Cortex of kidney (tissue), 1 donor: ENCODE measurements at places on chromosomes 16 and 17.

DNA sequence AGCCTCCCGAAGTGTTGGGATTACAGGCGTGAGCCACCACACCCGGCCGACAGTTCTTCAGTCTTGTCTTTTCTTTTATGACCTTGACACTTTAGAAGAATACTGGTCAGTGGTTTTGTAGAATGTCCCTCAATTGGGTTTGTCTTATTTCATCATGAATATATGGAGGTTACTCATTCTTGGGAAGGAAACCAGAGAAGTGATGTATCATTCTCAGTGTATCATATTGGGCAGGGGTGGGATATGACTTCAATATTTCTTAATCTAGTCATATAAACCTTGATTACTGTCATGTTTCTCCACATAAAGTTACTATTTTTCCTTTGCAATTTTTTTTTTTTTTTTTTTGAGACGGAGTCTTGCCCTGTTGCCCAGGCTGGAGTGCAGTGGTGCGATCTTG lies 36.9 kb downstream of the SNTB2 start:
- DNase-seq, result no peak

- DNase-seq, result no peak
Measured at GRCh38 chr17:76888661-76889060, 20.5 kb downstream of the MGAT5B start.

GRCh38 chr17:63998721-63999679 lies 849 bp downstream of the PRR29 start:
- no peak for DNase-seq

GRCh38 chr16:69838489-69838888 lies 76.4 kb downstream of the WWP2 start:
- DNase-seq, result no peak

- DNase-seq, result no peak
Measured at GRCh38 chr16:88456356-88457292, 3.5 kb downstream of the ZFPM1 start.

GRCh38 chr17:81647640-81648012 lies 8.7 kb downstream of the PDE6G start:
- no peak for DNase-seq

- DNase-seq, result no peak
Measured at GRCh38 chr16:80407265-80407987, 133.4 kb upstream of the DYNLRB2 start.

DNA sequence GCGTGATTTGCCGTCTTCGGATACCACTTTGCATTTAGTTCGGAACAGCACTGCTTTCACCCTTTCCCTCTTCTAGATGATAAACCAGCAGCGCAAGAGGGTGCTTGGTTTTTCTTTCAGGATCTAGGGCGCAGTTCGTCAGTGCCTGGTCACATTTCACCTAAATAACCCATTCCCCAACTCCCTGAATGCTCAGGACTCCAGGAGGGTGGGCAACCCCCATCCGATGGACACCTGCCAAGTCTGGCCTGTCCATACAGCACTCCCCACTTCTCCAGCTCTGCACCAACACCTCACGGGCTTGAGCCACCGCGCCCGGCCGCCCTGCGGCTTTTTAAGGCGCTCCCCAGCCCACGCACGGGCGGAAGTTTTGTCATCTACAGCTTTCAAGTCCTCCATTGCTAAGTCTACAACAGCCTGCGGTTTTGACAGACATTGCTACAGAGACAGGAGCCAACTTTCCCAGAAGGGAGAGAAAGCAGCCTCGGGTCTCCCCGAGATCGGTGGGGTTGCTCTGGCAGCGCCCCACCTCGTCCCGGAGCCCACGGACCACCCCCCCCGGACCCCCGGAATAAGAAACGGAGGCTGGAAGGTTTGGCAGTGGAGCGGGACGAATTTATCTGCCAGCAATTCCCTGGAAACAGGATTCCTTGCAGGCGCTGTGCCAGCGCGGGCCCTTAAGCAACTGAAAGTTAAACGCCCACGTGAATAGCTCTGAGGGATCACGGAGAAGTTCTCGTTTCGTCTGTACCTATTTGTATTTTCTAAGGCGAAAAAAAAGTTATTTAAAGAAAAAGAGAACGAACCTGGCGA lies 38.6 kb upstream of the SLFN13 start:
- DNase-seq, result no peak

DNA sequence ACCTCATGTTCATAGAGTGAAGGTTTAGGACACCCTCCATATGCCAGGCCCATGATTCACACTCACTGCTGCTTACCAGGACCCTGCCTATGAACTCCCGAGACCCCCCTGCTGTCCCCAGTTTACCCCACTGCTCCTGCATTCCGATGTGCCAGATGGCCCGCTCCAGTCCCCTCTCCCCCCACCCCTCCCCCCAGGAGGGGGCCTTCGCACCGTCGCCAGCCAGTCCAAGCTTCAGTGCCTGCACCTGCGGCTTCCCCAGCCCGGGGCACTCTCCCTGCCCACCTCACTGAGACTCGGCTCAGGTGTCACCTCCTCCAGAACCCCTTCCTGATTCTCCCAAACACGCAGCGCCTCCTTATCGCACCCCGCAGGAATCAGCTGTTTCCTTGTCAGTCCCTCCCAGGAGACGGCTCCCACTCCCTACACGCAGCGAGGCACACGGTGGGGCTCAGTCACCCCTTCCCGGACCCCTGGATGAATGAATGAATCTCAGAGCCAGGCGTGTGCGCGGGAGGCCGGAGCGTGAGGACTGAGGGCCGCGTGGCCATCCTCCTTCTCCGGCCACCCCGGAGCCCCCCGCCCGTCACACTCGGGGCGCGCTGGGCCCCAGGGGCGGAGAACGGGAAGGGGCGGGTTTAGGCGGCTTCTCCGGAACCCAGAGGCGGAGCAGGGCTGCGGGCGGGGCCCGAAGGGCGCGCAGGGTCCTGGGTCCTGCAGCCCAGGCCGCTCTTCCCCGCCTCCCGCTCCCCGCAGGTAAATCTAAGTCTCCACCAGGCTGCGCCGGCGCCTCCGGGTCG lies 1.6 kb downstream of the MYO1C start:
- DNase-seq, result no peak

- DNase-seq, result no peak
Measured at GRCh38 chr16:3068487-3068886, 3.0 kb downstream of the IL32 start.

DNA sequence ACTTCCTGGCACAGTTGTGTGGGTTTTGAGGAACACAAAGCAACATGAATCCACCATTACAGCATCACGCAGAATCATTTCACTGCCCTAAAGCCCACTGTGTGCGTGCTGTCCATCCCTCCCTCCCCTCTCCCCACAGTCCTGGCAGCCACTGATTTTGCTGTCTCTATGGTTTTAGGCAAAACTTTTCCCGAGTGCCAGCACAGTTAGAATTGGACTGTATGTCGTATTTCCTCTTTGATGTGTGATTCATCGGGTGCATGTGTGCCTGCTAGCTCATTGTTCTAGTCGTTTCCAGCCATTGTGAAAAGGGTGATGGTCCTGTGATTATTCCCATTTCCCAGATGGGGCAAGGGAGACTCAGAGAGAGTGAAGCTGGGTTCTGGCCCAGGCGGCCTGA lies 12.7 kb downstream of the KLHL36 start:
- DNase-seq, result no peak

DNA sequence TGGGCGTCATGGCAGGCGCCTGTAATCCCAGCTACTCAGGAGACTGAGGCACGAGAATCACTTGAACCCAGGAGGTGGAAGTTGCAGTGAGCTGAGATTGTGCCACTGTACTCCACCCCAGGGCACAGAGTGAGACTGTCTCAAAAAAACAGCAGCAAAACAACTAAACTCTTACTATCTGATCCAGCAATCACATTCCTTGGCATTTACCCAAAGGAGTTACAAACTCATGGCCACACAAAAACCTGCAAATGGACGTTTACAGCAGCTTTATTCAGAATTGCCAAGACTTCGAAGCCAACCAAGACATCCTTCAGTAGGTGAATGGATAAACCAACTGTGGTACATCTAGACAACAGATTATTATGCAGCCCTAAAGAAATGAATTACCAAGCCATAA lies 4.0 kb downstream of the SIAH1 start:
- DNase-seq, result no peak

- DNase-seq, result no peak
Measured at GRCh38 chr16:15610369-15610871, 32.5 kb downstream of the MARF1 start.

DNA sequence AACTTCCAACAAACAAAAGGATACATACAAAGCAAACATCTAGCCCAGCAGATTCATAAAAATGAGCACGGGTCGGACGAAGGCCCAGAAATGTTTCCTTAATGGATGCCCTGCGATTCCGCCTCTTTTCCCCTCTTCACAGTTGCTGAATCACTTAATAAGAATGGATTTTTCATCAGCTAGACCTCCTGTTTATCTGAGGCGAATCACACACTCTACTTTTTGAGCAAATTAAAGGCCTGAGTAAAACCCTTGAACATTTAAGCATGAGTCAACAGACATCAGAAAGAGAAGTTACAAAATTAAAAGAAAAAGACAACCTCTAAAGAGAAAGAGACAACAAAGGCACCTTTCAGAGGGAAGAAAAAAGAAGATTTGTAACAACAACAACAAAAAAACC lies 44.7 kb downstream of the HS3ST3A1 start:
- DNase-seq, result no peak

GRCh38 chr17:38544175-38544838 lies 61.4 kb downstream of the SRCIN1 start:
- DNase-seq, result no peak

- DNase-seq, result no peak
Measured at GRCh38 chr16:23516366-23517137, 6.3 kb upstream of the GGA2 start.

DNA sequence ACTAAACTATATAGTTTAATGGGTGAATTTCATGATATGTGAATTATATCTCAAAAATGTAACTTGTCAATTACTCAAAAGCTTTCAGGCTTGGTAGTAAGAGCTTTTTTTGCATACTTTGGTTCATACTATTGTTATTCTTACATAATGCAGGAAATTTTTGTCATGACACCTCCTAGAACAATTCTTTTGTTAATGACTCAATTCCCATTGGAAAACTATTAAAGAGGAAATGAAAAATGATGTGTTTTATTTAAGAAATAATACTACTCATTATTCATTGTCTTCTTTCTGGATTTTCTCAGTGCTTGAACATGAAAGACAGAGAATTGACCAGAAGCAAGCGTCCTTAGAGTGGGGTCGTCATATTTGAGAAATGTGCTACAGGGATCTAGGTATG lies 196.4 kb upstream of the KCNJ16 start:
- DNase-seq, result no peak

DNA sequence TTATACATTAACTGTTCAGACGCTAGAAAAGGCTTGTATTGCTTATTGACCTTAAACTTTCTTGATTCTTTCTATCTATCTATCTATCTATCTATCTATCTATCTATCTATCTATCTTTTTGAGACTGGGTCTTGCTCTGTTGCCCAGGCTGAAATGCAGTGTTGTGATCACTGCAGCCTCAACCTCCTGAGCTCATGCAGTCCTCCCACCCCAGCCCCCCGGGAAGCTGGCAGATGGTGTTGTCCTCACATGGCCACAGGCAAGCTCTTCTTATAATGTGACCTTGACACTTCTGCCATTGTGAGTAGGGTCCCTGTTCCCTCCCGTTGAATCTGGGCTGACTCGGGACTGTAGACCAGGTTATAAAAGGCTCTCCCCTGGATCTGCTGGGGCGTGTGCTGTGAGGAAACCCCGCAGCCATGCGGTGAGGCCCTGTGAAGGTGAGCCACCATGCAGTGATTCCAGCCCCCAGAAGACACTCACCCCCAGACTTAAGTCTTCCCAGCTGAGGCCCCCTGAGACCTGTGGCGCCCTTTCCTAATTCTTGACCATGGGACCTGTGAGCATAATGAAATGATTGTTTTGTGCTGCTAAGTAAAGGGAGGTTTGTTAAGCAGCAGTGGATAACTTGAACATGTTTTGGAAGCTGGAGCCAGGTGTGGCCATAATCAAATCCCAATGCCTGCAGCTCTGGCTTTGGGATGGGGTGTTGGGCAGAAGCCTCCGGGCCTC lies 54.3 kb downstream of the RPTOR start:
- no peak for DNase-seq

GRCh38 chr16:30464078-30464477 lies 8.5 kb upstream of the ITGAL start:
- DNase-seq, result no peak

DNA sequence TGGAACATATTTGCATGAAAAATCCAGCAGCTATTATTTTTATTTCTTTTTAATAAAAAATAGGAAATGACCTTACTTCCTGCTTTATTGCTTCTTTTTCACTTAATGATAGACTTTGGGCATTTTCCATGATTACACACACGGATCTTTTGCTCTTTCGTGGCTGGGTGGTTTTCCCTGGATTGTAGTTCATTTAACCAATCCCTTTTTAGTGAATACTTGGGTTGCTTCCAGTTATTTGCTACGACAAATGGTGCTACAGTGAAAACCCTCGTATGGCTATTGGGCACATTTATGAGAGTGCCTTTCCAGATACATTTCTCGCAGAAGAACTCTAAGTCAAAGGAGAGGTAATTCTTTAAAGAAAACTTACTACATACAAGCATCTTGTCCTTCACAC lies 38.6 kb downstream of the FOXL1 start:
- no peak for DNase-seq

DNA sequence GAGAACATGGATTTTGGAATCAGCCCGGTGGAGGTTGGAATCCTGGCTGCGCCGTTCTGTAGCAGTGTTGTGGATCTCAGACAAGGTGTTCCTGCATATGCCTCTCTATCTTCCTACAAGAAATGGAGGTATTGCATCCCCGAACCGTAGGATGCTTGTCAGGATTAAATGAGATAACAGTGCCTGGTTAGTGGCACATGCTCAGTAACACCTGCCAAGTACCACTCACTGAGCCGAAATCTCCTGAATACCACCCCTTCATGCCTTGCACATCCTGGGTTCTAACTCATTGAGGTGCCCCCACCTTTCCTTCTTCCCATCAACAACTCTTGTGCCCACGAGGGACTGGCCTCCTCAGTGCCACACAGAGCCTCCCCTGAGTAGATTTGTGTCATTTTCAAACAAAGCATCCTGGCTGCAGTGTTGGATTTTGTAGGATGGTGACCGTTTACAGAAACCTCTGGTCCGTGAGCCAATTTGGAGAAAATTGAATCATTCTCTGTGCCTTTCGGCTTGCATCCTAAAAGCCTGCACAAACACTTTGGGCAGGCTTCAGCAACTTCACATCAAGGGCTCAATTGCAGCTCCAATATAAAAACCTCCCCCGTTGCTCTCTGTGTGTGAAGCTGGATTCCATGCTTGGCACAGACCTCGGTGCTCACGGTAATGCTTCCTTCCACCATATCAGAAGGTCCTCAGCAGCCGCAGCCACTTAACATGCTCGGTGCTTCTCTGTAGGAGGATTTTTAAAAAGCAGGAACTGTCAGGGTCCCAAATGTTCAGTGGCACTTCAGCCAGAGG lies 84.2 kb downstream of the WWOX start:
- no peak for DNase-seq

DNA sequence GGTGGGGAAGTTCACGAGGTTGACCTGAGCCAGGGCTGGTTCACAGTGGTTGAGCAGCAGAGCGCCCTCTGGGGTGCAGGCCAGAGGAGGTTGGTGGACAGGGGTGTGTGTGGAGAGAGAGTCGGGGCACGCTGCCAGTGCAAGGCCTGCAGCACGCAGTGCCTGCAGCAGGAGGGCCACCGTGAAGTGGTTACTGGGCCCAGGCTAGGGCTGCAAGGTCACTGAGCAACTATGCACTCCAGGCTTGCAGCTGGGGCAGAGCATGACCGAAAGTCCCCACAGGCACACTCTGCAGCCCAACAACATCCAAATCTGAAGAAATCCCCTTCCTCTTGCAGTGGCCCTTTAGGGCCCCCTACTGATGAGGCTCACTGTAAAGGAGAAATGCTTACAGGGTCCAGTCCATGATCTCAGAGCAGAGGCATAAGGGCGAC lies 89.1 kb upstream of the NOL11 start:
- no peak for DNase-seq

GRCh38 chr17:65820306-65820705 lies 258.9 kb upstream of the AXIN2 start:
- DNase-seq, result no peak

- DNase-seq, result no peak
Measured at GRCh38 chr17:4788807-4789700, at the start of gene GLTPD2. GLTPD2 (plus strand) TSS chr17:4788964; CDS start chr17:4789012, 48 bp downstream.
